Activated T-cell treated with anti-CD3 and anti-CD28 coated beads, Interleukin-2, amount 50 U/mL, for 72 hours (primary cell): ENCODE measurements at places on chromosomes 5 and 9. TPM values are rescaled to one million over a fixed set of nuclear protein-coding genes. Genes with fewer than 3 reads are reported as not detected.
A peak's percentile ranks its signal among the peaks of the same experiment; 100 is the strongest.

IRX1 gene
- total RNA-seq = not detected

CRB2 gene
- total RNA-seq = not detected

GCNT4 gene
- 3.2 TPM for total RNA-seq

PDCD1LG2 gene
- 1.3 TPM for total RNA-seq

KIF12 gene
- not detected for total RNA-seq

- peak within 1 kb of the TSS; percentile 88 for H3K4me3 ChIP-seq
- no peak within 1 kb of the TSS for H3K27ac ChIP-seq
- H3K4me1 ChIP-seq = peaks cover 10% of the 10 kb centered on the region
- H3K27me3 ChIP-seq = peaks cover 6% of the 10 kb centered on the region
- DNase-seq = peak; percentile 48
These were observed at the start of gene CYSRT1 for GRCh38 chr9:137224830-137225694. Gene CYSRT1, plus strand, starts transcription at chr9:137225174. Its CDS starts 448 bp downstream, at chr9:137225622.

DNA sequence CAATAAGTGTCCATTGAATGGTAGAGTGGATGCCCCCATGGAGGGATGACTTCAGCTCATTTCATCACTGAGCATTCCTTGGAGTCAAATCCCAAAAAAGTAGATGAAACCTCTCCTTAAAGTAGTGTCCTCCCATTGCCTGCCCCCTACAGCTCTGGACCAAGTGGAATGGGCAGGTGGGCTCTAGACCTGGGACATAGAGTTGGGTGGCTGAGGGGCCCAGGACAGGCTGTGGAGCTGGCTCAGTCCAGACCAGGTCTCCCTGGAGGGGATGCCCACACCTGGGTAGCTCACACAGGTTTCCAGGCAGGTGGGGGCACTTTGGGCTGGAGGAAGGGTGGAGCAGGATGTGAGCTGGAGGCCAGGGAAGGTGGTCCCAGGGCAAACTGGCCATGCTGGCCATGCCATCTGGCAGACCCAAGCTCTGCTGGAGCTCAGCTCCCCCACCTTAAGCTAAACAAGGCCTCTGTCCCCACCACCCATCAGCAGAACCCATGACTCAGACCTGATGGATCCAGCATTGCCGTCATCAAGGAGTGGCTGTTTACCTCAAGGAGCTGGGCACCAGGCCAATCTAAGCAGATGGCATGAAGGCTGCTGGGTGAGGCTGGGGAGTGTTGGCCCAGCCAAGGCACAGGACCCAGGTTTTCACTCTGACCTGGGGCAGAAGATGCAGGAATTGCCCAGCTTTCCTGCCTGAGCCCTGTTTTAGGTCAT, 6.2 kb upstream of the SPINK4 start:
- peaks cover 8% of the 10 kb centered on the region for H3K4me1 ChIP-seq
- no peaks in the 10 kb centered on the region for H3K36me3 ChIP-seq
- H3K27me3 ChIP-seq = no peaks in the 10 kb centered on the region
- H3K27ac ChIP-seq = no peak overlapping the region

DNA sequence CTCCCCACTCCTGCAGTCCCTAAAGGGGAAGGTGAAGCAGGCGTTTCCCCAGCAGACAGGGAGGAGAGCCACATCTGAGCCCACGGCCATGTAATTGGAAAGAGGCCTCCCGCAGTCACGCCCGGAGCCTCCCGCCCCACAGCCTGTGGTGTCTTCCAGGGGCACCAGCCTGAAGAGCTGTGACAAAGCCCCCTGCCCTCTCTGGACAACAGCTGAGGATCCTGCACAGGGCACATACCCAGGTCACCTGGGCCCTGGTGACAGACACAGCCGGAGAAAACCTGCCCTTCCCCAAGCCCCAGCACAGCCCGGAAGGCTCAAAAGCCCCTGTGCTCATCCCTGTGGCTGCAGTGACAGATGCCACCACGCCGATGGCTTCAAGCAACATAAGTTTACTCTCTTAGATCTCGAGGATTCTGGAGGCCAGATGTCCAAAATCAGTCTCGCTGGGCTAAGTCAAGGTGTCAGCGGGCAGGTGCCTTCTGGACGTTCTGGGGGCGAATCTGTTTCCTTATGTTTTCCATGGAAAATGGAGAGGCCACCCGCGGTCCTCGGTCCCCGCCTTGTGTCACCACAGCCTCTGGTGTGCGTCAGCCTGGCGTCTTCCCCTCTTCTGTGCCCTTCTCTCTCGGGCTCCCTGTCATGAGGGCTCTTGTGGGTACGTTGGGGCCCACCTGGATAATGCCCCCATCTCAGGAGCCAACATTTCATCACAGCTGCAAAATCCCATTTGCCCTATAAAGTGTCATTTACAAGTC, 71.5 kb downstream of the PSMB7 start:
- no peaks in the 10 kb centered on the region for H3K4me1 ChIP-seq
- no peak overlapping the region for H3K4me3 ChIP-seq
- no peaks in the 10 kb centered on the region for H3K36me3 ChIP-seq
- no peak overlapping the region for H3K27ac ChIP-seq
- no peak for DNase-seq
- H3K27me3 ChIP-seq = no peaks in the 10 kb centered on the region

- peak overlapping the region; percentile 98 for H3K27ac ChIP-seq
- H3K4me1 ChIP-seq = peaks cover 48% of the 10 kb centered on the region
- DNase-seq = peak; percentile 28
- no peaks in the 10 kb centered on the region for H3K27me3 ChIP-seq
These were observed 943 bp downstream of the STING1 start for GRCh38 chr5:139481580-139482049.

- H3K36me3 ChIP-seq = no peaks in the 10 kb centered on the region
- DNase-seq = no peak
- H3K4me3 ChIP-seq = no peak overlapping the region
- no peak overlapping the region for H3K27ac ChIP-seq
- H3K4me1 ChIP-seq = no peaks in the 10 kb centered on the region
These were observed 159.5 kb upstream of the GRAMD2B start for GRCh38 chr5:126263591-126264184.

- no peak overlapping the region for H3K27ac ChIP-seq
- peaks cover 15% of the 10 kb centered on the region for H3K4me1 ChIP-seq
- no peaks in the 10 kb centered on the region for H3K36me3 ChIP-seq
- no peak for DNase-seq
- H3K4me3 ChIP-seq = no peak overlapping the region
- H3K27me3 ChIP-seq = no peaks in the 10 kb centered on the region
These were observed 43.8 kb downstream of the STOM start for GRCh38 chr9:121326130-121326838.

DNA sequence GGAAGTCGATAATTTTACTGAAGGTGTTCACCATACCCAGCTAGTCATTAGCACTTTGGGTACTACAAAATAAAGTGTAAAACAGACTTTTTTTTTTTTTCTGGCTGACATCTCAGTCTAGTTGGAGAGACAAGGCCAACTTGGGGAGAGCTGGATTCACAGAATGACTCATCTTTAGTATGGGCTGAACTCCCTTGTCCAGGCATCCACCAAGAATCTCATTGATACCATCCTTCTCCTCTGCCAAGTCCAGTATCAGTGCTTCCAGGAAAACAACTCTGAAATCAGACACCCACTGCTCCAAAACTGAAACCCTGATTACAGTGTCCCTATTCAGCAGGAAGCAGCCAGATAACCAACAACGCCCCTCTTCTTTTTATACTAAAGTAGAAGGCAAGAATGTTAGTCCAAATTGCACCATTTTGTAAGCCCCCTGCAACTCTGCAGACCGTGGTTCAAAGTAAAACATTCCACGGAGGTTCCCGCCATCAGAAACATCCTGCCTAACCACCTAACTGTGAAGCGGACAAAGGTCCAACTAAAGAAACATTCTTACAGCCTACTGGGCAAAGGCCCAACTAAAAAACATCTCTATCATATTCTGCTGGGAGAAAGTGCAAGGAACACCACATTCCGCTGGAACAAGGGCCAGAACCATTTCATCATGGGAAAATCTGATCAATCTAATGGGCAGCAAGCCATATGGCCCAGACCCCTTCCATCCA, 728.2 kb downstream of the BRINP1 start:
- H3K4me1 ChIP-seq = no peaks in the 10 kb centered on the region
- H3K27me3 ChIP-seq = no peaks in the 10 kb centered on the region
- H3K36me3 ChIP-seq = peaks cover 3% of the 10 kb centered on the region

DNA sequence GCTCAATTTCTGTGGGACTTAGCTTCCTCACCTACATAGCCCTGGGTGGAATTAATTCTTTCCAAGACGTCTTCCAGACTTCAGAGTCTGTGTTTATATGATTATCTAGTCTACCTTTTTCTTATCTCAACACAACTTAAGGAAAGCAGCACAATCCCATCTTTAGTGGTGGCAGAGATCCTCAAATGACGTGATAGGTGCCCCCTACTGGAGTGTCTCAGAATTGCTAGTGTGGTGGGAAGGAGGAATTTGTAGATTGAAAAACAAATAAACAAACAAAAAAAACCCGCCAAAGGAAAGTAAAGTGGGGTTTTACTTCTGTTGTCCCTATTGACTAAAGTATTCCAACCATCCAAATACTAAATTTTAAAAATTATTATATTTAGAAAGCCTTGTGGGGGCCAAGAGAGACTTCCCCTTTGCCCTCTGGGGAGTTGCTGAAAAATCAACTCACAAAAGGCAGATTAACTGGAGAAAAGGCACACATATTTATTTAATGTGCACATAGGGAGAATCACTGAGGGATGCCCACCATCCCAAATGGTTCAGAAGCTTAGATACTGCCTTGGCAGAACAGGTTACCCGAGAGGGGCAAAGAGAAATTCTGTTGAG, 283.3 kb downstream of the TMEM167A start:
- H3K27me3 ChIP-seq = no peaks in the 10 kb centered on the region
- no peak overlapping the region for H3K27ac ChIP-seq
- peak; percentile 37 for DNase-seq
- no peaks in the 10 kb centered on the region for H3K36me3 ChIP-seq

DNA sequence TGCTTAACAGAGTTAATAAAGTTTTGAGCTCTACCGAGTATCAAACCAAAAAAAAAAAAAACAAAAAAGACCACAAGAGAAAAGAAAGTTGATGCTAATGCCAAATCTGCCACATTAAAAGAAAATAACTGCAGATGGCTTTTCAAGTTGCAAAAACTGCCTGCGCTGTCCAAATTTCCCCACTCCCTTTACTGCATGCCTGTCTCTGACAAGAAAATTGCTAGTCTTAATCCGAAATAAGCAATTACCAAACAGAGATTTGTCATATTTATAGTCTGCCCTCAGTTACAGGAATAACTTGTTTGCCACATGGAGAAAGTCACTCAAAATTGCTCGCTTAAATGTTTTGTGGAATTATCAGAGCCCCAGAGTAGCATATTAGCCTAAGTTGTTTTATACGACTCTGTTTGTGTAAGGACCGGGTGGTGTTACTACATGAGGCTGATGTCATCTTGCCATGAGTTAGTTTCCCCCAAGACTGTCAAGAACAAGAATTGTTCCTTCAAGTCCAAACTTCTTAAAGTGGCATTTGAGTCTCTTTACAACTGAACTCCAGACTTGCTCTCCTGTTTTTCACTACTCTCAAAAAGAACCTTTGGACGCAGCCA, 160.9 kb downstream of the CEP120 start:
- H3K27me3 ChIP-seq = no peaks in the 10 kb centered on the region
- no peak overlapping the region for H3K27ac ChIP-seq
- H3K36me3 ChIP-seq = no peaks in the 10 kb centered on the region
- no peaks in the 10 kb centered on the region for H3K4me1 ChIP-seq
